Putamen (tissue), 1 donor: ENCODE measurements at places on chromosomes 5 and 9.

DNA sequence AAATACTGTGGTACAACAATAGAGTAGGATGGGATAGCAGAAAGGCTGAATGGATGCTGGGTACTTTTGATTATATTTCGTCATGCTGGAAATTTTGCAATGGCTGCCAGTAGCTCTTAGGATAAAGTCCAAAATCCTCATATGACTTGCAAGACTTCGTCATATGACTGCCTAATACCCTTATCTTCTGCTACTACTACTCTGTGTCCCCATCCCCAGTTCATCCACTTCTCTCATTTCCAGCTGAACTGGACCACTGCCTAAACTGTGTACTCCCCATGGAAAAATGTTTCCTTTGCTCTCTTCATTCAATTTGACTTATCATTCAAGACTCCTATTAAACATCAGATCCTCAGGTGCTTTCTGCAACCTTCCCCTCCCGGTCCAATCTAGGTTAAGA is 212.9 kb downstream of the BRINP1 start:
- no peak for DNase-seq

DNA sequence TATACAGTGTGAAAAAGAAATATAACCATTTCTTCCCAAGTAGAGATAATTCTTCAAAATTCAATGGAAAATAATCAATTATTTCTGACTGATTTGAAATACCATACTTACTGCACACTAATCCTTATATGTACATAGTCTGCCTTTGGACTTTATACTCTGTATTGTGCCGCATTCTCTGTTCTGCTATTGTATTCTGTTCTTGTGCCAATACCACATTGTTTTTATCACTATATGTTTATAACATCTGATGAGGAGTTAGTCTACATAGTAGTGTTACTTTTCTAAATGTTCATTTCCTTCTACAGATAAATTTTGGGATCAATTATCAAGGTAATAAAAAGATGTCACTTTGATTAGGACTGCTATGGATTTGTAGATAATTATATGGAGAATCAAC is 16.7 kb upstream of the ZNF462 start:
- no peak for DNase-seq

- no peak for DNase-seq
These were observed 39.7 kb downstream of the PAM start for GRCh38 chr5:102794677-102795331.

GRCh38 chr9:127140842-127141675 is 18.6 kb upstream of the ANGPTL2 start:
- DNase-seq, result no peak

- no peak for DNase-seq
These were observed 1038.7 kb downstream of the PTPRD start for GRCh38 chr9:9574080-9574479.

DNA sequence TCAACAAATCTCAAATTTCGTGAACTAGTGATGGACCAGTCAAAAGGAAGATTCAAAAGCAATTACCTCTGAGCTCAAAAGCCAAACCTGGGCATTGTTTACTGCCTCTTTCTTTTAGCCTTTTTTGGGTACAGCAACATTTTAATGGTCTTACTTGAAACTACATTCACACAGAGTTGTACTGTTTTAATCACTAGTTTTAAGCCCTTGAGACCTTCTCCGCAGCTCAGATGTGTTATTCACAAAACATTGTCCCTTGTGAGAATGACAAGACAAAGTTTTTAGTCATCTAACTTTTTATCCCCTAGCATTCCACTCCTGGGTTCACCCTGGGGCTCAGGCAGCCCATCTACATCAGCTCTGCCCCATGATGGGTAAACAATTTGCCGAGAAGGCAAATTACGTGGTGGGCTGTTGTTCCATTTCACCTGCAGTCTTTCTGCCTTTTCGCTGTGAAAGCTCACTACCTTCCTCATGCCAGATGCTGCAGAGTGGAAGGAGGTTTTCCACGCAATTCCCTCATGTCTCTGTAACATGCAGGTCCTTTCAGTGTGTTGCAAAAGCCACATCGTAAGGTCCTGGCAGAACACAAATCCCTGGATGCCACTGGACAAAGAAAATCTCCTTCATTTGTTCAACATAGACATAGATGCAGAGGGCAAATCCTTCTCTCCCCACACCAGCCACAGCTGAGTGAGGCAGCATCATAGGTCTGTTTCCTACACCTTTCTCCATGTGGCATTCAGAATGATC is 175.7 kb downstream of the EBF1 start:
- no peak for DNase-seq

DNA sequence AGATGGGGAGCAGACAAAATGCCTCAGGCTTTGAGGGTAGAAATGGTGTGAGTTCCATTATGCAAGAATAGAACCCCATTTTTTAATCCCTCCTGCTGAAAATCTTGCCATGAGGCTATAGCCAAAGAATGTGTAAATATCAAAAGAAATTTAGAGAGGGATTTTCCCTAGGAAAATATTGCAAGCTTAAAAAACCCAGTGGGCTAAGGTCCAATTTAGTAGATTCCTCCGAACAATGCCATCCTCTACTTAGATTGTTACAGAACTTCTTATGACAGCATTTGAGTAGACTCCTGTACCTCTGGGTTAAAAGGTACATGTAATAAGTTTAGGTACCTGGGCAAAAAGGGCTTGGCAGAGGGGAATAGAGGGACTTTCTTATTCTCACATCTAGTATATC is 138.4 kb downstream of the GHR start:
- DNase-seq, result no peak

DNA sequence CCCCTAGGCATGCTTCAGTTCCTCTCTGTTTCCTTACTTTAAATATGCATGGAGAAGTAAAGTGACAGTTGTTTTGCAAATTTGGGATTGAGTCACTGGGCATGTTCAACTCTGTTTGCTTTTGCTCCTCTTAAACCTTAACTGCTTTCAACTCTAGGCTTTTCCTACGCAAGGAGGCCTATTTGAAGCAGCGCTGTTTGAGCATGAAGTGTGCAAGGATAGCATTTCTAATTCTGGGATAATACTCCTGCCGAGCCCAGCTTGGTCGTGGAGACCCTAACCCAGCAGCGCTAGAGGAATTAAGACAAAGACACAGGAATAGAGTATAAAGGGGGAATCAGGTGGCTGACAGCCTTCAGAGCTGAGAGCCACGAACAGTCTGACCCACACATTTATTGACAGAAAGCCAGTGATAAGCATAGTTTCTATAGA is 803.4 kb upstream of the CDH10 start:
- DNase-seq, result no peak

- DNase-seq, result no peak
These were observed 90.3 kb upstream of the NREP start for GRCh38 chr5:111847052-111847925.

DNA sequence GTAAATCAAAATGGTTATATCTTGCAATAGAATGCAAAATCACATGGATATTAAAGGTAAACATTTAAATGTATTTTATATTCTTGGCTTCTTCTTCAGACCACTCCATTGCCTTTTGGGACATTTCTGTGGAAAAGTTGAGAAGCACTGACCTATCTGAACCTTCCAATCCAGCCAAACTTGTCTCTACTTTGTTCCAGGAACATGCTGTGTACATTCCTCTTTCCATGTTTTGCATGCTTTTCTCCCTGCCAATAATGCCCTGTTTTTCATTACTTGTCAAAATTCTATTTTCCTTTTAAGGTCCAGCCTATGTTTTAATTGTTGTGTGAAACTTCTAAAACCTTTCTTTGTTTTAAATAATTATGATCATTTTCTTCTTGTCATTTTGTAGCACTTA is 28.3 kb downstream of the JAK2 start:
- DNase-seq, result no peak

DNA sequence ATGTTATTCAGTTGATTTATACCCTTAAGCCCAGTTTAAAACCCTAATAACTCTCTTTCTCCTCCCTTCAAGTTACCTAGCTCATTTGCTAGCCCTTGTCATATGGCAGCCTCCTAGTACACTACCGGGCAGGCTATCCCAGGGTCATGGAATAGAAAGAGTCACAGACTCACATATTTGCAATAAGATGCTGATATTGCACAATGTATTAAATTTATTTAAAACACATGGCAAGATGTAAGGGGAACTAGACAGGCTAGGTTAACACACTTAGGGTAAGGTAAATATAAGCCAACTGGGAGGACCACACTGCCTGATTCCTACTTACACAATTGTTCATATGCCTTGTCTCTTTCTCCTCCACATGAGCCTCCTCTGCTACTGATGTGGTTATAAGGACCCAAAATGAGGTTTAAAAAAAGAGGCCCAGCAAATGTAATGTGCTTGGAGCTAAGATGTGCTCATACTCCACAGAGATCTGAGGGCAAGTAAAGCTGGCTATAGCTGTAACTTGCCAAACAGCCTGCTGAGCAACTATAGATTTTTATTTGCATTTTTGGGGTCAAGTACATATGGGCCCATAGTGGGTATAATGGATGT is 130.0 kb downstream of the ENC1 start:
- DNase-seq, result no peak

- DNase-seq, result no peak
These were observed 71.4 kb downstream of the RALGPS1 start for GRCh38 chr9:126985870-126986498.
